ENCODE measurements at places on chromosomes 1 and 21. TPM values are rescaled to one million over a fixed set of nuclear protein-coding genes. Genes with fewer than 3 reads are reported as not detected.

CGN gene
- 34.9 TPM for polyA plus RNA-seq

LENEP gene
- not detected for polyA plus RNA-seq

AMPD1 gene
- not detected for polyA plus RNA-seq

KPRP gene
- not detected for polyA plus RNA-seq

RNF220 gene
- 102 TPM for polyA plus RNA-seq

KCNE2 gene
- polyA plus RNA-seq = 0.87 TPM

CYP4A11 gene
- polyA plus RNA-seq = 50.3 TPM

DNA sequence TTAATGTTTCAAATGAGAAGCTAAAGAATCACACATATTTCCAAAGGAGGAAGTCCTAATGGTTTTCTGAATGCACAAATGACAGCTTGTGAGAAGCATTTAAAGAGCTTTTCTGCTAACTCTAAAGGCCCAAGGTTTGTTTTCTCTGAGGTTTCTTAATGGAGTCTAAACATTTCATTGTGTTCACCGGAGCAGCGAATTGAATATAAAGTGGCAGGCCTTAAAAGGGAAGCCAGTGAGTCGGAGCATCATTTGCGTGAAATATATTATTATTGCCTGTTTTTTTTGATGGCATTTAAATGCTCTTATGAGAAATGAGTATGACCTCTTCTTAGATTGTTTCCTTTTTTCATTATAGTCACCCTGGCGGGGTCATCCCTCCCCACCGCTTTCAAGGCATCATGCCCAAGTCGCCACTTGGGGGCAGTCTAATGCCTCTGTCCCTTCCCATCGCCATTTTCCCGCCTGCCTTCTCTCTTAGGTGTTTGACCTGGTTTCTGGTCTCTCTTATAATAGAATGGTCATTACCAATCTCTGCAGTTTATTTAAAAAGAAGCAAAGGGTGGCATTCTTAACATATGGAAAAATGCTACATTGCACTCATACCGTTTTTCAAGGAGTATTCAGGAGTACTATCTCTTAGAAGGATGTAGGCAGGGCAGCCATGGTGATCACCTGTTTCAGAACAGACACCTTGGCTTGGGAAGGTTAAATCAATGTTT is 25.3 kb upstream of the OVAAL start:
- DNase-seq = no peak

DNA sequence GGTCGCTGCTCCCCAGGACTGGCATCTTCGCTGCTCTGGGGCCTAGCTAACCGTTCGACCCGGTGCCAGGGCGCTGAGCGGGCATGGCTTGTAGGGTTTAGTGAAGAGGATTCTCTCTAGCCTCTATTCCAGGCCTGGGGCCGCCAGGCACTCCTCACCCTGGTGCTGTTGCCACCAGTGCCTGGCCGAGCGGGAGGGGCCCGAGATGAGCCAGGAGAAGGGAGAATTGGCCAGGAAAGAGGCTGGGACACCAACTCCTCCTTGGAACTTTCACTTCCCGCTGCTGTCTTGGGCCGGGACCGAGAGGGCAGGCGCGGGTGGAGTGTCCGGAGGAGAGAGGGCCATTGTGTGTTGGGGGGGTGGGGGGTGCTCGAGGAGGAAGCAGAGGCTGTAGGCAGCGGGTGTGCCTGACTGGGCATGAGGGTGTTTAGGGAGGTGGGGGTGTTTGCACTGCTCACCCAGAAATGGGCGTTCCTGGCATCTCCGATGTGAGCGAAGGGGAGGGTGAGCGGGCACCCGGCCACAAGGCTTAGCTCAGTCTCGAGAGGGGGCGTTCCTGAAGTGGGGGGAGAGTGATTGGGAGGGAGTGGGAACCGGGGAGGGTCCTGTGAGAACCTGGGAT is 772 bp downstream of the ADAM15 start:
- DNase-seq = no peak

GRCh38 chr1:205396967-205397616 is 24.8 kb downstream of the LEMD1 start:
- DNase-seq = no peak

- no peak for DNase-seq
Observed at GRCh38 chr1:115651391-115651790, 9.6 kb downstream of the VANGL1 start.

DNA sequence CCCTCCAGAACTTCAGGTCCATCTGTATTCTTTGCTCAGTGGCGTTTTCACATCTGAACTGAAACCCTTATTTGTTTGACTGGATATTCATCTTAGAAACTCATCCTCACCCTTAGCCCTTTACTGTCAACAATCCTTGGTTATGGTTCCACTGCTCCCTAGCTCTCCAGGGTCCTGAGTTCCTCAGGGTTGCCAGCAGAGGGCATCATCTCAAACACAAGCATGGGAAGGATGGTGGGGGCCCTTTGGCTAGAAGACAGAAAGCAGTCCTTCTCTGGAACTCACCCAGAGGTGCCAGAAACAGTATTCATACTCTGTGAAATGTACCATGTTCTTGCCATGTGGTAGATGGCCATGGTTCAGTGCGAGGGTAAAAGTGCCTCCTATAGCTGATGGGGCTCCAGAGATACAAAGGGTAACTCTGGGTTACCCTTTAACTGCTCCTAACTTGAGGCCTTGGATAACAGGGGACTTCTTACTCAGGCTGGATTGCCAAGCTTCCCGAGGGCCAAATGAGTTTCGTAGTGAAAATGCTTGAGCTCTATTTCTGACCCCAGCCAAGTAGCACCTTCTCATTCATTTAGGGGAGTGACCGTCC is 11.3 kb downstream of the NCSTN start:
- no peak for DNase-seq

DNA sequence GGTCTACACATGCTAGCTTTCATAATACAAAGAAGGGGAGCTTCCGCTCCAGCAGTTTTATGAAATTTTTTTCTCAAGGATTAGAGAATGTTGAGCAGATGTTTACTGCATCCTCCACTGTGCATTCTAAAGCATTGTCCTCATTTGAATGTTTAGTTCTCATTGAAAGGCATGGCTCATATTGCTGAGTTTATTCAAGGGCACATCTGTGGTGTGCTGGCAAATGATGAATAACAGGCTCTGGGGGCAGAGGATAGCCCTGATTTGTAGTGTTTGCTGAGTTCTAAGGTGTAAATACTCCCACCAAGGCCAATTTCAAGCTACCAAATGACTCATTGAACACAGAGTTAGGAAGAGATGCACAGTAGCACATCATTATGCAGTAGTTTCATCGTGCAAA is 303.2 kb upstream of the FAM78B start:
- DNase-seq = no peak

- no peak for DNase-seq
Observed at GRCh38 chr1:64357422-64357821, 112.5 kb upstream of the CACHD1 start.

- no peak for DNase-seq
Observed at GRCh38 chr1:25001125-25001915, 71.2 kb upstream of the RUNX3 start.

DNA sequence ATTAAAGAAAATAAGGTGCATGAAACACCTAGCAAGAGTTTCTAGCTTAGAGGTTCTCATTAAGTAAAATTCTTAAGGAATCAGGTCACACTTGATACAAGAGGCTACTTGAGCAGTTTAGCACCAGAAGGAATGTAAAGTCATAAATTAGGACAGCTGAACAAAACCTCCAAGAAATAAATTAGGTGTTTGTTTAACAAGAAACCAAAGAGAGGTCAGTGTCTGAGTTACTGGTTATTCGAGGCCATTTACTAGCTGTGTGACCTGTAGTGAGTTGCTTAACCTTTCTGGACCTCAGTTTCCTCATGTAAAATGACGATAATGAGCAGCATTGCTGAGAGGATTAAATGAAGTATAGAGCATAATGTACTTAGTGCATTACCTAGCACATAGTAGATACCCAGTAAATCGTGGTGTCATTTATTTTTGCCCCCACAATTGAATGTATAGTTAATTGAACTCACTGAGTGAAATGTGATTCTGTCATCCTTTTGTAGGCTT is 908 bp upstream of the ELK4 start:
- DNase-seq = no peak

DNA sequence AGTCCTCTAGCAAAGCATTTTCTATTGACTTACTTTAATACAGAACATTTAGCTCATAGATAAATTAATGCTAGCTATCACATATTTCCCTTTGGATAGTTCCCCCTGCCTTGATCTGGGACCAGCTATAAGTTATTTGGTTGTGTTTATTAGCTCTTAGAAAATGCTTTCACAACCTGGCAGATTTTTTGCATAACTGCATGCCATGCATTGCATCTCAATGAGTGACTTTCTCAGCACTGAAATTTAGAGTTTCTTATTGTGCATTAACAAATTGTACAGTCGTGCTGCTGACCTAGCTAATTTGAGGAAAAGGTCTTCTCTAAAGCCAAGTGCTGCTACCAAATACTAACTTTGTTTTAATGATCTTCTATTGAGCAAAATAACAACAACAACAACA is 164.8 kb downstream of the PLPPR5 start:
- DNase-seq = no peak

DNA sequence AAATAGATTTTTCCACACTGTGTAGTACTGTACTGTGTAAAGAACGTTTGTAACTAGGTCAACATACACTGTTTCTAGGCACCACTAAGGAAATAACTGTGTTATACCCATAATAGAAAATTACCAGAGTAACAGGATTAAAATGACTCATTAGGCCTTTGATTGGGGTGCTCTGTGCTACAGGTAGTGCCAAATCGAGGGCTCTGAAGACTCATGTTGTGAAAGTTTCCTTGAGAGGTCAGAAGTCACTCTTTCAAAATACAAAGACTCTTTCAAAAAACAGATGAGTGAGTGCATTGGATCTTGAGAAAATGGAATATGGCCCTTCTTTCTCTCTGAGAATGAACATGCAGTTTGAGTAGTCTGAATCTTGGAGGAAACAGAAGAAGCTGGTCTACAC is 143.0 kb downstream of the MRPL39 start:
- no peak for DNase-seq

GRCh38 chr1:184392779-184393522 is 6.1 kb downstream of the C1orf21 start:
- DNase-seq = no peak

GRCh38 chr1:159891275-159892157 is 8.4 kb downstream of the CFAP45 start:
- no peak for DNase-seq

DNA sequence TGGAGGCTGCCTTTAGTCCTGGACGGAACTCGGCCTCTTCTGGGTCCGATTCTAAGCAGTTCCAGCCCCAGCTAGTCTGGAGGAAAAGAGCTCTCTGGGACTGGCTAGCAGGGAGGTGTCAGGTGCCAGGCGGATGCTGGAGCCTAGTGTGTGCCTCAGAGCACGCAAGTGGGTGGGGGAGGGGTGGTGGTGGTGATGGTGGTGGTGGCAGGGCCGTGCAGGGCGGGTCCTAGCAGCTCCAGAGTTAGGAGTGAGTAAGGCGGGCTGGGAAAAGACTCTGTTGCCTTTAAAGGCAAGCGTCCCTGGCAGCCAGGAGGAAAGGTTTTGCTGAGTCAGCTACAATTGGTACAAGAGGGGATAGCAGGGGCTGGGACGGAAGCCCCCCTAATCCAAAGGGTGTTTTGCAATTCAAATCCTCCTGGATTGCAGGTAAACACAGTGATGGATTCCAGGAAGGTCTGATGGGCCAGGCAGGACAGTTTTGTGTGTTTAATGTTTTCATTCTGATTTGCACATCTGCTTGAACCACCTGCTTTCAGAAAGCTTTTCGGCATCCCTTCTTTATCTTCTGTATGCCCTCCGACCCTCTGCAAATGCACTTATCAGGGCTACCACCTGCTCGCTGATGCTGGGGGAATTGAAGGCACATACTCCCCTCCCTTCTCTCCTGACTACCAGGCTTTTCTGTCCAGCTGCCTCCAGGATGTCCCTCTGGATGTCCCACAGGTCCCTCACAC is 4.1 kb upstream of the SLC2A1 start:
- no peak for DNase-seq

GRCh38 chr21:24223624-24224023 is 1383.7 kb downstream of the MRPL39 start:
- no peak for DNase-seq

- no peak for DNase-seq
Observed at GRCh38 chr1:230507666-230508402, 81.7 kb upstream of the PGBD5 start.

GRCh38 chr1:3904006-3904842 is 4.2 kb upstream of the C1orf174 start:
- no peak for DNase-seq

DNA sequence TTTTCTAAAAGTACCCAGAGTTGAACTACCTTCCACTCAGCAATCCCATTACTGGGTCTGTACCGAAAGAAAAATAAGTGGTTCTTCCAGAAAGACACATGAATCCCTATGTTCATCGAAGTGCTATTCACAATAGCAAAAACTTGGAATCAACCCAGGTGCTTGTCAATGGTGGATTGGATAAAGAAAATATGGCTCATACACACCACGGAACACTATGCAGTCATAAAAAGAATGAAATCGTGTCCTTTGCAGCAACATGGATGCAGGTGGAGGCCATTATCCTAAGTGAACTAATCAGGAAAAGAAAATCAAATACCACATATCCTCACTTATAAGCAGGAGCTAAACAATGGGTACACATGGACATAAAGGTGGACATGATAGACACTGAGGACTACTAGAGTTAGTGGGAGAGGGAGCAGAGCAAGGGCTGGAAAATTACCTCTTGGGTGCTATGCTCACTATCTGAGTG is 32.9 kb upstream of the JUN start:
- no peak for DNase-seq

- DNase-seq = no peak
Observed at GRCh38 chr1:23598424-23598823, 39.1 kb upstream of the ID3 start.
